Chondrocyte (in vitro differentiated cells): ENCODE measurements at places on chromosomes 1 and 21. TPM values are rescaled to one million over a fixed set of nuclear protein-coding genes. Genes with fewer than 3 reads are reported as not detected.

The SYT11 gene
- total RNA-seq, result 3.4 to 5.3 TPM (median 4.9 TPM) in 3 replicates

GRCh38 chr1:24483441-24483840 lies 19.2 kb upstream of the RCAN3 start:
- no peak for DNase-seq

The DYRK3 gene
- total RNA-seq, result 4.8 to 6.6 TPM (median 5.7 TPM) in 3 replicates

The GCLM gene
- 12.0 to 13.6 TPM (median 13.2 TPM) in 3 replicates for total RNA-seq

GRCh38 chr1:21823206-21823979 lies 11.3 kb downstream of the LDLRAD2 start:
- peak; percentile 93 for DNase-seq

DNA sequence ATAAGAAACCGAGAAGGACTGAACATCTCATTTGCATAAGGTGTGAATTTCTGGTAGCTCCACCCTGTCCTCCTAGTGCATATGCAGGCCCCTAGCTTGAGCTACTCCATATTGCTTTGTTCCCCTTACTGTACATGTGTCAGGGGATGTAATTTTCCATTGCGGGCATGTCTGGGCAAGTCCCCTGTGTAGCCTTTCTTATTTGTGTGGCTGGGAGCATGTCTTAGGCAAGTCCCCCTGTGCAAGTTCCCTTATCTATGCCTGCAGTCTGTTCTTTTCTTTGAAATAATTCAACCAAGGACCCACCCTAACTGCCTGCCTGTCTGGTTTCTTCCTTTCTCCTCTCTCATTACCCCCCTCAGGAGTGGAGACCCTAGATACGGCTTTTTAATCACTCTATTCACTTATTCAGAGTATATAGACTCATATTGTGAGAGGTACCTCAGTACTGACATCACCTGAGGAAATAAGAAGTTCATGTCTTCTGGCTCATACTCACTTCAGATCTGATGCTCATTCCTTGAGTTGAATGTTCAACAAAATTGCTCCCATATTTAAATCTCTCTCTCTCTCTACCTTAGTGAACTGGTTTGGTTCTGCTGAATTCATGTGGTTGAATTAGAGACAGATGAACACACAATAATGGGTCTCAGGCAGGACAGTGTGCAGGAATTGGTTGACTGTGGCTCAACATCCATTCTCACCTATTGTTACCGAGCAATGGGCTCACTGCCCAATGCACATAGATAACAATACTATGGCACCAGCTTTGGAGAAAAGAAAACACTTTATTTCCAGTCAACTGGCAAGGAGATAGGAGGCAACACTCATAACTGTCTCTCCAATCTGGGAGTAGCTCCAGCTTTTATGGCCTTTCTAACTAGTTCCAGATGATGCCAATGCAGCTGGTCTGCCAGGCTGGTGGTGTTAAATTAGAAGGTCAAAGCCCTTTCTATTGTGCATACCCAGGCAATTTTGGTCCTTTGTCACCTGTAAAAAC lies 27.9 kb upstream of the NPL start:
- no peak for DNase-seq

DNA sequence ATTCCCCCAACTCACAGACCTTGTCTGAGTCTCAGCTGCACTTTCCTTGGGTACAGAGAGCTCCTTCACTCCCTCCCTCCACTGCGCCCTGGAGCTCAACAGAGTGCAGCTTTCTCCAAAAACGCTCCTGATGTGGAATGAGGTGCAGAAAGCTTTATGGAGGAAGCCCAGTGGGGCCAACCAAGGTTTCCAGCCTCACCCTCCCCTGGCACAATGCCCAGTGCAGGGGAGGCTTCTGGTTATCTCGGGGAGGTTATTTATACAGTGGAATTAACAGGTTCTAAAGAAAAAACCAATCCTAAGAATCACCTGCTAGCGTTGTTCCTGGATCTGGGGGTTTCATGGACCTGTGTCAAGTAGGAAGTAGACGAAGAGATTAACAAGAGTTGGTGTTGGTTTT lies at the start of gene ITLN1:
ITLN1 (minus strand) TSS at position 139 of the 400 bp plus-strand sequence. CDS start 303 bp downstream, outside the sequence.
- no peak for DNase-seq

- DNase-seq, result no peak
These were observed 5.4 kb downstream of the MARCKSL1 start for GRCh38 chr1:32330558-32331151.

GRCh38 chr21:28325618-28326017 lies 667.1 kb downstream of the LTN1 start:
- no peak for DNase-seq
